ENCODE measurements at places on chromosomes 6 and 20.

- no peak for DNase-seq
Measured at GRCh38 chr6:87277123-87277522, 45.3 kb upstream of the SMIM8 start.

DNA sequence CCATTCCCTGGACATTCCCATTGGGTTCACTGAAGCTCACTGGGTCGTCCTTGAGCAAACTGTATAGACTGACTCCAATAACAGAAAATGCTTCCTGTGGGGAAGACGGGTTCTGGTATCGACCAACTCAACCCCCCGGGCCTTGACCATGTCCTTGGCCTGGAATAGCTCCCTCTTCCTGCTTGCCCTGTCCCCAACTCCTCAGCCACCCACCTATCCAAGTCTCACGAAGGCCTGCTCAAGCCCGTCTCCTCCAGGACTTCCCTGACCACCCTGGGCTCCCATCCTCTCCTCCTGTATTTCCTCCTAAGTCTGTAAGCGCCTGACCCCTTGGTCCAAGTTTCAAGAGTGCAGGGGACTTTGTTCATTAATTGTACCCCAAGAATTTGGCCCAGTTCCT lies 2.8 kb upstream of the HMGA1 start:
- peak; percentile 73 for DNase-seq

DNA sequence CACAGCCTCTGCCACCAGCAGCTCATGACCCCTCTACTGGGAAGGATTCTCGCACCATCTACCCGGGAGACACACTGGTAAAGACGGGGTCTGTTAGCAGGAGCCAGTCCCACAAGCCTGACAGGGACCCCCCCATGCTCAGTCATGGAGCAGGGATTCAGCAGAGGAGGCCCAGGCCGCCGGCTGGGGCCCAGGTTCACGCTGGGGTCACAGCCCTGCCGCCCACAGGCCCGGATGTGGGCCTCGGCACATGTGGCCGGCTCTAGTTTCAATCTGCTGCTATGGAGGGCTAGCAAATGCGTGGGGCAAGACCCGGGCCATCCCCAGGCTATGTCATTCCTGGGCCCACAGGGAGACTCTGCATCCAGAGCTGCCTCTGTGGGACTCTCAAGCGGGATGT lies 25.1 kb downstream of the PXDC1 start:
- peak; percentile 43 for DNase-seq

DNA sequence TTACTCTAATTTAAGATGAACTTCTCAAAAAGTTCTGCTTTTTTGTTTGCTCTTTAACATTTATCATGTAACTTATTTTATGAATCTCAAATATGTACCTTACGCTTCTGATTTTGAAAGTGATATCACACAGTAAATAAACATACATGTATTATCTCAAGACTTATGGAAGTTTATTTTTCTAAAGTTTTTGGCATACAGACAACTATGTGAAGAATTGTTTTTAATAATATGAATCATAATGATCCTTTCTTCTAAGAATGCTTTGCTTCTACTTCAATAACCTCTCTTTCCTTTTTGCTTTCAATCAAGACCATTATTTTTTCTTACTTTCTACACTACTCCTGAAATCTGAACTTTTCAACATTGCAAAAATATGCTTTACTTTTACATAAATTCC lies 816.4 kb downstream of the EYS start:
- no peak for DNase-seq

- DNase-seq = no peak
Measured at GRCh38 chr6:52497652-52498408, 77.7 kb downstream of the EFHC1 start.

DNA sequence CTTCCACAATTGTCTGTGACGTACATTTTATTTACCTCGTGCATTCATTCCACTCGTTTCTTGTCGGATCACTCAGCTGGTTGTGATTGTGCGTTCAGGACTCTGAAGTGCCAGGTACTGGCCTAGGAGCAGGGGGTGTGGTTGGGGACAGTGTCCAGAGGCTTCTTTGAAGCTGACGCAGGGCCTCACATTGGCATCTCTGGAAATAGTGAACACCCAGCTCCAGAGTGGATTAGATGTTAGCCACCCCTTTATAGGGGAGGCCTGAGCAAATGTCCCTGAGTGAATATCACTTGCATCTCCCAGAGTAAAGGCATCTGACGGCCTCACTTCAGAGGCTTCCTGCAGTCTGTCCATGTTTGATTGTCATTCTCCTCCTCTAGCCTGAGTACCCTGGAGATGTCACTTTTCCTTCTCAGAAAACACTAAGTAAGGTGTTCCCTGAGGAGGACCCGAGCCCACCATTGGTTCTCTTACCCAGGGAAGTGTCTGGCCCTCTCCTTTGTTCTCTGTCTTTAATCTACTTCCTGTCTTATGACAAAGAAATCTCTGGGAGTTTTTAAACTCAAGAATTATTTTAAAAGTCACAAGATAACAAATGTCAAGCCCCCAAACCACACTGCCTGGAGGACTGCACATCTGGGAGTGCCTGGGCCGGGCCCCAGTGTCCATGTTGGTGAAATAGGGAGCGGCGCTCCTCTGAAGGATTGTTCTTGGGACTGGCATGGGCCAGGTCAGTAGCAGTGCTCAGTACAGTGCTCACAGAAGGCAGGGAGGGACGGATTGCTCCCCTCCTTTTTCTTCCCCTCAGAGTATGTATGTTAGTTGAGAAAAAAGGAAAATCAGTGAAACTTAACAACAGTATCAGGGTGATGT lies 10.8 kb downstream of the STX16 start:
- DNase-seq = no peak

- DNase-seq = no peak
Measured at GRCh38 chr6:139479433-139480222, 105.2 kb upstream of the CITED2 start.

- DNase-seq = no peak
Measured at GRCh38 chr6:163151212-163151611, 263.3 kb upstream of the QKI start.

- DNase-seq = no peak
Measured at GRCh38 chr20:10362674-10363073, 71.3 kb downstream of the MKKS start.
